Prostate gland (tissue), 2 donors: ENCODE measurements at places on chromosomes 7 and 10. TPM values are rescaled to one million over a fixed set of nuclear protein-coding genes. Genes with fewer than 3 reads are reported as not detected.

GNG11 gene
- total RNA-seq, result 6.1 TPM

IMMP2L gene
- 20.4 TPM for total RNA-seq

GRCh38 chr10:75403144-75403938 is 1.8 kb upstream of the ZNF503 start:
- no peaks in the 10 kb centered on the region for H3K36me3 ChIP-seq
- peak overlapping the region; percentile 99 for H3K27ac ChIP-seq
- H3K27me3 ChIP-seq, result no peaks in the 10 kb centered on the region
- DNase-seq, result peak; percentile 45
- peaks cover 9% of the 10 kb centered on the region for H3K4me1 ChIP-seq

DNA sequence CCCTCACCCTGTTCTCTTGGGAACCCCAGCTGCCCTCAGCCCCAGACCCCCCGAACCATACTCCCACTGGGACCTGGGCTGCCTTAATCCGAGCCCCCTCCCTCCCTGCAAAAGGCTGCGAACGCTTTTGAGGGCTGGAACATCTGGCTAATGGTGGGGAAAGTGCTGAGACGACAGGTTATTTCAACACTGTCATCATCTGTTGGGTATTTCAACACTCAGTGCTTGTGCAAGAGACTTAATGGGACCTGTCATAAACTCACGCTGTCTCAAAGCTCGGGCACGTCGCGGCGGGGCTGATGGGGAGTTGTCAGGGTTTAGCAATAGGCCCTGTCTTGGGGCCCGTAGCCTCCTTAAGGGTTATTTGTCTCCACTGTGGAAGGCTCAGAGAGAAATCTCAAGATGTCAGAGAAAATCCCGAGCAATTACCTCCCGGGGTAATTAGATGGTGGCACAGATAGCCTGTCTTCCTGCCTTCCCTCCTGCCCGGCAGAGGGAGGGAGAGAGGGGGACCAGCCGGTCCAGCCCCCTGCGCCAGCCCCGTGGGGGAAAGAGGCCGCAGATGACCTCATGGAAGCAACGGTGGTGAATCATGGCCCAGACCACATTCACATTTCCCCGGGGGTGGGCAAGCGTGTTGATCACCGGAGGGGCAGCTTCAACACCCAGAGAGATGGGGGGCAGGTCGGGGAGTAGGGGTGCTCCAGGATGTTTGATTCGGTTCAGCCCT is 88.7 kb upstream of the MYL10 start:
- H3K36me3 ChIP-seq, result no peaks in the 10 kb centered on the region
- no peak overlapping the region for H3K27ac ChIP-seq
- H3K27me3 ChIP-seq, result no peaks in the 10 kb centered on the region

EXOC4 gene
- total RNA-seq, result 102 TPM

DNA sequence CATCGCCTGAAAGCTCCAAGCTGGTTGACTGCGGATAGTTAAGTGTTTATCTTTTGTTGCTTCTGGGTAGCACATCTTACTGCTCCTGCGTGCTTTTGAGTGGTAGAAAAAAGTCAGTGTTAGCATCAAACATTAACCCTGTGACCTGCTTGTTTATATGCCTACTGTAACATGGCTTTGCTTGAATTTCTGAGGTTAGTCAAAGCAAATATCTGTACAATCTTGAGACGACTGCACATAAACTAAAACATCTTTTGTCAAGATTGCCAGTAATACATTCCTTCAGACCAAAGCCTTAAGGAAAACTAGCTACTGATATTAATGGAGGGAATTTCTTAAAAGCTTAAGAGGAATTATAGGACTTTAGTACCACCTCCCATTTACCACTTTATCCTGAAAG is 163.7 kb downstream of the BAMBI start:
- DNase-seq, result no peak
- no peak overlapping the region for H3K27ac ChIP-seq
- H3K27me3 ChIP-seq, result peaks cover 2% of the 10 kb centered on the region

GRCh38 chr10:37896436-37896835 is 39.0 kb upstream of the ZNF248 start:
- H3K27ac ChIP-seq, result no peak overlapping the region
- no peaks in the 10 kb centered on the region for H3K27me3 ChIP-seq
- no peaks in the 10 kb centered on the region for H3K36me3 ChIP-seq

- no peak for DNase-seq
- no peak overlapping the region for H3K27ac ChIP-seq
- no peaks in the 10 kb centered on the region for H3K36me3 ChIP-seq
- H3K4me3 ChIP-seq, result no peak overlapping the region
These were observed 77.2 kb downstream of the CFAP46 start for GRCh38 chr10:132865171-132865631.

TMEM196 gene
- total RNA-seq, result not detected

DNA sequence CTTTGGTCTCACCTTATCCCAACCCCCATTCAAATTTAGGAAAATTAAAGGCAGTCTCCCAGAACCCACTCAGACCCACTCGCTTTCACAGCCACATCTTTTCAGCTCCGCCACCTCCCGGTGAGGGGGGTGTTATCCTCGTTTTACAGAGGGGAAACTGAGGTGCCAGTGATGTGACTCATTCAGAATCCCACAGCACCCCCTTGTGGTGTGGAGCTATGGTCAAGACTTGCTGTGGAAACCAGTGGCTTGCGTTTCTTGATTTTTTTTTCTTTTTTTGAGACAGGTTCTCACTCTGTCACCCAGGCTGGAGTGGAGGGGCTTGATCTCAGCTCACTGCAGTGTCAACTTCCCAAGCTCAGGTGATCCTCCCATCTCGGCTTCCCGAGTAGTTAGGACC is 27.6 kb downstream of the SLC35G1 start:
- H3K4me1 ChIP-seq, result no peaks in the 10 kb centered on the region
- H3K36me3 ChIP-seq, result no peaks in the 10 kb centered on the region
- DNase-seq, result no peak
- H3K4me3 ChIP-seq, result no peak overlapping the region

VAX1 gene
- total RNA-seq, result not detected

- H3K27me3 ChIP-seq, result no peaks in the 10 kb centered on the region
- no peak for DNase-seq
- H3K27ac ChIP-seq, result no peak overlapping the region
- no peak overlapping the region for H3K4me3 ChIP-seq
These were observed 39.7 kb downstream of the TES start for GRCh38 chr7:116249969-116250553.

DNA sequence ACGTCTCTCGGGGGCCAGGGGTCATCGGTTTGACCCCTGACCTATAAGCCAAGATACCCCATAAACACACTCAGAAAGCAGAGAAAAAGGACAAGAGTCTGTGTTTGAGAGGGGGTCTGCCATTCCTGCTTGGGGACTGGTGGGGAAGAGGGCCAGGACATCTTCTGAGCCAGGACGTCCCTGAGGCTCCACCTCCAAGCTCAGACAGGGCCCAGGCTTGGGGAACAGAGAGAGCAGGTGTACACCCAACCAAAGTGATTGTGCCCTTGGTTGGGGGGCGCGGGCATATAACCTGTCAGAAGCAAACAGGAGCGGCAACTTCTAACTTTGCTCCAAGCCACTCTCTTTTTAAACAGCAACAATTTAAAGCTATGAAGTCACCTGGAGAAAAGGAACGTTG is 33.9 kb upstream of the PPIF start:
- peaks cover 18% of the 10 kb centered on the region for H3K36me3 ChIP-seq
- H3K4me3 ChIP-seq, result no peak overlapping the region
- H3K27me3 ChIP-seq, result no peaks in the 10 kb centered on the region
- H3K4me1 ChIP-seq, result no peaks in the 10 kb centered on the region

GRCh38 chr7:35316549-35316948 is 62.6 kb upstream of the TBX20 start:
- H3K27me3 ChIP-seq, result no peaks in the 10 kb centered on the region
- no peaks in the 10 kb centered on the region for H3K4me1 ChIP-seq
- no peak for DNase-seq
- no peak overlapping the region for H3K4me3 ChIP-seq
- H3K36me3 ChIP-seq, result no peaks in the 10 kb centered on the region

GIMAP1 gene
- total RNA-seq, result 3.9 TPM

DNA sequence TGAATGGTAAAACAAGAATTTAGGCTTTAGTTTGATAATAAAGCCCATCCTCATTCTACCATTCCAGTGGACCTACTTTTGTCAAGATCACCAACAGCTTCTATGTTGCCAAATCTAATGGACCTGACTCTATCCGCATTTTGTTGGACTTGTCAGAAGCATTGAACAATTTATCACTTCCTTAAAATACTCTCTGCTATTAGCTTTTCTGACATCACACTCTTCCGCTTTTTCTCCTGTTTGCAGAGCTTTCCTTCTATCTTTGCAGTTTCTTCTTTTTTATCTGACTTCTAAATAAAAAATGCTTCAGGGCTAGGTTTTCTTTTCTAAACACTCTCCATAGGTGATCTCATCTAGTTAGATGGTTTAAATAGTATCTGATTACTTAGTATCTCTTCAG is 42.7 kb upstream of the SMIM30 start:
- H3K4me1 ChIP-seq, result no peaks in the 10 kb centered on the region
- no peak overlapping the region for H3K27ac ChIP-seq
- no peaks in the 10 kb centered on the region for H3K27me3 ChIP-seq
- no peak overlapping the region for H3K4me3 ChIP-seq
- no peak for DNase-seq

CAV2 gene
- total RNA-seq, result 23.2 TPM

DNA sequence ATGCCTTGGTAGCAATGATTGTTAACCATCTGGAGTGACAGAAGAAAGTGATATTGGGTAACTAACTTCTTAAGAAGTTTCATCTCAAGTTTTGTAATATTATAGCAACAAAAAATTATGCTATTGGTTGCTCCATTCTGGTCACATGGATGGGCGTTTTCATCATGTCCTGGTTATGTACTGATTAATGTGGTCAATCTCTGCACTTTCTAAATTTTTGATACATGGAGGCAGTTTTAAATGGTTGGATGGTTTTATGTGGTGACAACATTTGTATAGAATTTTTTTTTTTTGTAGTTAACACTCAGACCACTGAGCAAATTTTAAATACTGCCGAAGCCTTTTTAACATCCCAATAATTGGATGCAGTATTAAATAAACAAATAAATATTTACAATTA is 55.2 kb upstream of the CCAR1 start:
- no peaks in the 10 kb centered on the region for H3K36me3 ChIP-seq
- DNase-seq, result no peak
- no peak overlapping the region for H3K4me3 ChIP-seq
- no peaks in the 10 kb centered on the region for H3K27me3 ChIP-seq
- no peak overlapping the region for H3K27ac ChIP-seq

PPRC1 gene
- total RNA-seq, result 19.8 TPM

DNA sequence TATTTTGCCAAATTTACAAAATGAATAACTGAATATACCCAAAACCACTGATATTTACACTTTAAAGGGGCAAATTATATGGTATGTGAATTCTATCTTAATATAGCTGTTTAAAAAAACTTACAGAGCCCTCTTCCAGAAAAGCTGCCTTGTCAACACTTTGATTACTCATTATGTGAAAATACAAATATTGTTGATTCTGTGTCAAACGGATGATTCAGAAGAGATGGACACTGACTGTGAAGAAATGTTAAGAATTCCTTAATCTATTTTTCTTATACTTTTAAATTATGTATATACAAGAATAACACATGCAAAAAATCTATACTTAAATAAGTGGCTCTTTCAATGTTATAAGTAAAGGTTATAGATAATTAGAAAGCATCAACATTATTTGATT is 41.5 kb downstream of the SMURF1 start:
- H3K27ac ChIP-seq, result no peak overlapping the region
- no peaks in the 10 kb centered on the region for H3K4me1 ChIP-seq
- DNase-seq, result no peak
- no peaks in the 10 kb centered on the region for H3K27me3 ChIP-seq
- H3K4me3 ChIP-seq, result no peak overlapping the region

ASB10 gene
- not detected for total RNA-seq

ERVW-1 gene
- 1.8 TPM for total RNA-seq

POLR2J gene
- 46.4 TPM for total RNA-seq

MYO1G gene
- total RNA-seq, result 1.9 TPM

DNA sequence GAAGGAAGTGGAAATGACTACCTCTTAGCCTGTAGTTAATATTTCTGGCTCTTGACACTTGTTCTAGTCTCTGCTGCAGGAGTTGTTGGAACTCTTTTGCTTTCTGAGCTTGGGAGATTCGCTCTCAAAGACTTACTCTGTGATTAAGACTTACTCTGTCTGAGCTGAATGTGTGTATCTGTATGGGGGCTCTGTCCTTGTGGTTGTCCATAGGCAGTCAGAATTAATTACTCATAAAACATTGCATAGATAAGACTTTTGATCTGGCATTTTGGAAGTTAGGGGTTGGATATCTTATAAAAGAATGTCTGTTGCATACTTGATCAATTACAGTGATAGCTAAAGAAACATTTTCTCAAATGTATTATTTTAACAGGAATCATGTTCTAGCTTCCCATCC is 199.2 kb upstream of the KIAA1217 start:
- no peak for DNase-seq
- H3K27me3 ChIP-seq, result no peaks in the 10 kb centered on the region
- no peaks in the 10 kb centered on the region for H3K4me1 ChIP-seq
- H3K4me3 ChIP-seq, result no peak overlapping the region

- no peak overlapping the region for H3K27ac ChIP-seq
- H3K36me3 ChIP-seq, result no peaks in the 10 kb centered on the region
- DNase-seq, result no peak
- peaks cover 6% of the 10 kb centered on the region for H3K4me1 ChIP-seq
- H3K4me3 ChIP-seq, result no peak overlapping the region
These were observed 126.5 kb downstream of the DOCK4 start for GRCh38 chr7:112079673-112080072.

DNA sequence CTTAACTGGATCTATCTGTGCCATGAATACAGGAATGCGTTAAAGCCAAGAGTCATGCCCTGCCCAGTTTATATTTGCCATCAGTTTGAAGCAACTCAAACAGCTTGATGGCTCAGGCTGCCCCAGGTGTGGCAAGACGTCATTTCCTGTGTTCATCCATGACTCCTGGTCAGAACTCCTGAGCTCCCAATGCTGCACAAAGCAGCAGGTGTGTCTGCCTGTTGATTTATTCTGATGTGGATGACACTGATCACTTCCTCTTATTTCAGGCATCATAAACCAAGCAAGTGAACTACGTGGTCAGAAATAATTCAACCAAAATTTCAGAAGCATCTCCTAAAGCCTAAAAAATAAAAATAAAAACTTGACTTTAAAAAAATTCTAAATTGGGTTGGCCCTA is 68.5 kb downstream of the EZH2 start:
- no peaks in the 10 kb centered on the region for H3K4me1 ChIP-seq
- H3K36me3 ChIP-seq, result no peaks in the 10 kb centered on the region
- H3K27me3 ChIP-seq, result no peaks in the 10 kb centered on the region
- H3K4me3 ChIP-seq, result no peak overlapping the region

BTRC gene
- 25.4 TPM for total RNA-seq

DNA sequence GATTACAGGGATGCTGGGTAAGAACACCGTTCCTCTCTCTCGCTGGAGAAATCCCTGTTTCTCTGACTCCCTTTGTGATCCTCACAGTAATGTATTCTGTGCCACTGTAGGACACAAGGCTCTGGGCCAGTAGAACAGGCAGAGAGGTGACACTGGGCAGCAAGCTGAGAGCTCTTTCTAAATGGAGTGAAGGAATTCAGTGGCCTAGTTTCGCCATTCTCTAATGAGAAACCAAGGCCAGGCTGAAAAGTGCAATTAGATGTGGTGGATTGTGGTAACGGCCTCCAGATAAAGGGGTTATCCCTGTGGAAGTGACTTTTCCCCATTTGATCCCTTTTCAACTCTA is 12.8 kb downstream of the KCTD7 start:
- no peak overlapping the region for H3K27ac ChIP-seq
- H3K4me1 ChIP-seq, result no peaks in the 10 kb centered on the region
- no peaks in the 10 kb centered on the region for H3K36me3 ChIP-seq
- H3K27me3 ChIP-seq, result no peaks in the 10 kb centered on the region
